Upper lobe of right lung (tissue), 1 donor: ENCODE measurements at places on chromosomes 16 and 17. TPM values are rescaled to one million over a fixed set of nuclear protein-coding genes. Genes with fewer than 3 reads are reported as not detected.

GRCh38 chr17:14826358-14826757 lies 438.8 kb downstream of the PMP22 start:
- no peak overlapping the region for H3K27ac ChIP-seq
- DNase-seq: no peak
- no peaks in the 10 kb centered on the region for H3K4me1 ChIP-seq
- no peak overlapping the region for H3K4me3 ChIP-seq

- peaks cover 34% of the 10 kb centered on the region for H3K4me1 ChIP-seq
- peak overlapping the region; percentile 82 for H3K4me3 ChIP-seq
- no peaks in the 10 kb centered on the region for H3K36me3 ChIP-seq
- DNase-seq: peak; percentile 78
- H3K27ac ChIP-seq: peak overlapping the region; percentile 75
Observed at GRCh38 chr16:50153596-50154419, 702 bp downstream of the TENT4B start.

DNA sequence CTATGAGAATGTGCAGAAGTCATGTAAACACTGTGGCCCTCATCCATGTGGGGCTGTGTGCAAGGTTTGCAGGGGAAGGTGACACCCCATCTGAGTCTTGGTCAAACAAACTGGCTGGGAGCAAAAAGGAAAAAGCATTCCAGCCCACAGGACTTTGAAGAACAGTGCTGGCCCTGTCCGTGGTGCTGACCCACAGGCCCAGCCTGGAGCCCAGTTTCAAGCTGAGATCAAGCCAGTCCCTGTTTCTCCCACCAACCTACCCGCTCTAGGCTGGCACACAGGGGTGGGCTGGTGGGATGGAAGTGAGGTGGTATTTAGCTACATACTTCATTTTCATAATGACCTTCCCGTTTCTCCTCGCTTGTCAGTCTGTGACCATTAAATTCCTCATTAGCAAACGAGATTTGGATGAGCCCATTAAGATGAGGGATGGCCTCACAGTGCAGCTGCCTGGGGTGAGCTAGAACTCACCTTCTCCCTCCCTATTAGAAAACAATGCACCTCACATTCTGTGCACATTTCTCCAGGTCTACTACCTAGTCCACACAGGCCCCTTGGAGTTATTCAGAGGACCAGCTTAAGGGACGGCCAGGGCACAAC lies 12.6 kb upstream of the RPL38 start:
- no peaks in the 10 kb centered on the region for H3K36me3 ChIP-seq
- peak; percentile 58 for DNase-seq
- H3K27ac ChIP-seq: no peak overlapping the region
- no peaks in the 10 kb centered on the region for H3K4me1 ChIP-seq

KRTAP9-4 gene
- total RNA-seq: not detected

DNA sequence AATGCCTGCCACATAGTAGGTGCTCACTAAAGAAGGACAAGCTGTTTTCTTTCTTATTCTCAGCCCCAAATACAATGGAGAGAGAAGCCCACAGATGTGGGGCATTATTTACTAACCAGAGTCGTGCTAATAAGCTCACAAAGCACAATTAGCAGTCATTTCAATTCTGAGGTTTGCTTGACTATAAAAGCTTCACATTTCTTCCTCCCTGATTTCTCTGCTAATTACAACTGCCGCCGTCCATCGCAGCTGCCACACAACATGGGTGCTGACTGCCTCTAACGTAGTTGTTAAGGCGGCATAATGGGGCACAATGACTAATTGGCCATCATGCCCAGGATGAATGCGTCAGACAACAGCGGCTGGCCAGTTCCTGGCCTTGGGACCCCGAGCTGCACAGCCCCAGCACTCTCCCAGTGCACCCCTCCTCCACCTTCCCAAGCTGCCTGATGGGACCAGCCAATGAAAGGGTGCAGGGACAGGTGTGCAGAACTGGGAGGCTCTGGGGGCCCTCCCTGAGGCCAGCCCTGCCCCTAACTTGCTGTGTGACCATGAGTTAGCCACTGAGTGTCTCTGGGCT lies 109.2 kb downstream of the CCT6B start:
- no peak overlapping the region for H3K27ac ChIP-seq
- H3K27me3 ChIP-seq: no peaks in the 10 kb centered on the region
- no peak overlapping the region for H3K4me3 ChIP-seq
- no peak for DNase-seq
- no peaks in the 10 kb centered on the region for H3K4me1 ChIP-seq

DNA sequence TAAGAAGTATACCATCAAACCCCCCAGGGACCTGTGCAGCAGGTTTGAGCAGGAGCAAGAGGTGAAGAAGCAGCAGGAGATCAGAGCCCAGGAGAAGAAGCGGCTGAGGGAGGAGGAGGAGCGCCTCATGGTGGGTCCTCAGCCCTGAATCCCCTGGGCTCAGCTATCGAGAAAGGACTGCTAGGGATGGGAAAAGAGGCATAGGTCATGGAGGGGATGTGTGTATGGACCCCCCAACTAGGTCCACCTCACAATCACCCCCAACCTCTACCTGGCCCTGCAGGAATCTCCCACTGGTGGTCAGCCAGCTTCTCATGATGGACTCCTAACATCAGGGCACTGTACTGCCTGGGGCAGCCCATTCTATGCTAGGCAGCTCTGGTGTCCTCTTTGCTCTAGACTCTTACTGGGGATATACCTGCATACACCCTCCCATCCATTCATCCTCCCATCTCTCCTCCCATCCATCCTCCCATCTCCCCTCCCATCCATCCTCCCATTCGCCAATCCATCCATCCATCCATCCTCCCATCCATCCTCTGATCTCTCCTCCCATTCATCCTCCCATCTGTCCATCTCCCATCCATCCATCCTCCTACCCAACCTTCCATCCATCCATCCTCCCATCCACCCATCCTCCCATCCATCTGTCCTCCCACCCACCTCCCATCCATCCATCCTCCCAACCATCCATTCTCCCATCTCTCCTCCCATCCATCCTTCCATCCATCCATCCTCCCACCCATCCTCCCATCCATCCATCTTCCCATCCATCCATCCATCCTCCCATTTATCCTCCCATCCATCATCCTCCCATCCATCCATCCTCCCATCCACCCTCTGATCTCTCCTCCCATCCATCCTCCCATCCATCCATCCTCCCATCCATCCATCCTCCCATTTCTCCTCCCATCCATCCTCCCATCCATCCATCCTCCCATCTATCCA lies 10.6 kb downstream of the DRC7 start:
- H3K27me3 ChIP-seq: no peaks in the 10 kb centered on the region
- H3K4me1 ChIP-seq: no peaks in the 10 kb centered on the region
- no peak overlapping the region for H3K4me3 ChIP-seq
- no peaks in the 10 kb centered on the region for H3K36me3 ChIP-seq
- no peak for DNase-seq
- no peak overlapping the region for H3K27ac ChIP-seq

- H3K4me1 ChIP-seq: no peaks in the 10 kb centered on the region
- H3K27ac ChIP-seq: no peak overlapping the region
- DNase-seq: no peak
- H3K36me3 ChIP-seq: no peaks in the 10 kb centered on the region
Observed at GRCh38 chr17:70230850-70231640, 61.7 kb downstream of the KCNJ2 start.

DNA sequence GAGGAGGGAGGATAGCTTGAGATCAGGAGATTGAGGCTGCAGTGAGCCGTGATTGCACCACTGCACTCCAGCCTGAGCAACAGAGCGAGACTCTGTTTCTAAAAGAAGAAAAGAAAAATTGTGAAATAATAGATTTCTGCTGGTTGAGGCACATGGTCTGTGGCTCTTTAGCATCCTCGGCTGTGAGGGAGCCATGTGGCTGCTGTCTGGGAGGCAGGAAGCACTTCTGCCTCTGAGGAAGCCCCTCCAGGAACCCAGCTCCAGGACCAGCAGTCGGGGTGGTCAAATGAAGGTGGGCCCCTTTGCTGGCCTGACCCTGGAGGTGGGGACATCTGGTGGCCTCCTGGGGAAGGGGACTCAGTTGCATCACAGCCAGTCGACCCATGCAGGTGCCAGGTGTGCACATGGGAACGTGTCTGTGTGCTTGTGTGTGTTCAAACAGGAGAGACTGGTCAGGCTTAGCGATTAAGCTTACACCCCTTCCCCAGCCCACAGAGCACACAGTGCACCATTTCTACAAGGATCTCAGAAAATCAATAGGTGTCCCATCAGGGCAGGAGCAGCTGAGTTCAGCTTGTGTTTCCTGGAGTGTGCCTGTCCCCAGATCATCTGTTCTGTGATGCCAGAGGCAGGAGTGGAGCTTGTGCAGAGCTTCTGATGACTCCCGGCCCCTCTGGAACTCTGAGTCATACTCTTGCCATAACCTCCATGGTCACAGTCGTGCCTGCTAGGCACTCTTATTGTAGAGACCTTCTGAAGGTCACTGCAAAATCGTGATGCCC lies 24.3 kb upstream of the MGAT5B start:
- no peaks in the 10 kb centered on the region for H3K36me3 ChIP-seq
- no peak overlapping the region for H3K4me3 ChIP-seq
- H3K27ac ChIP-seq: no peak overlapping the region
- DNase-seq: no peak

- no peak overlapping the region for H3K4me3 ChIP-seq
- H3K36me3 ChIP-seq: no peaks in the 10 kb centered on the region
- no peak for DNase-seq
Observed at GRCh38 chr17:15657868-15658267, 26.2 kb downstream of the TRIM16 start.

ARHGDIG gene
- total RNA-seq: 1.3 TPM

GRCh38 chr17:78290721-78291120 lies 59.3 kb downstream of the TMEM235 start:
- DNase-seq: no peak
- no peak overlapping the region for H3K27ac ChIP-seq
- H3K4me1 ChIP-seq: peaks cover 10% of the 10 kb centered on the region

DNA sequence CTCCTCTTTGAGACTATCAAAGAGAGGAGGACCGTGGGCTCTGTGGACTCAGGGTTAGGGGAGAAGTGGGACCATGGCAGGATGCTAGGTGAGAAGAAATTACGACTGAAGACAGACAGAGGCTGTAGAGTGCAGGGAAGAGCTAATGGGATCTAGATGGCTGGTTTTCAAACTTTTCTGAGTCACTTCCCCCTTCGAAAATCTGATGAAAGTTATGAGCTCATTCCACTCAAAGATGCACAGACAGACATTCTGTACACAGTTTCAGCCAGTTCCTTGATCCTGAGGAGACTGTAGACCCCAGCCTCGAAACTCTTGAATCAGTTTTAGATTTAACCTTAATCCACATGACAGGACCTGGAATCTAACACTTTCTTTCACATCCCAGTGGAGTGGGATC lies 40.7 kb downstream of the RGS9 start:
- no peak overlapping the region for H3K4me3 ChIP-seq
- peaks cover 5% of the 10 kb centered on the region for H3K4me1 ChIP-seq
- no peaks in the 10 kb centered on the region for H3K27me3 ChIP-seq
- H3K27ac ChIP-seq: no peak overlapping the region
- DNase-seq: no peak
- no peaks in the 10 kb centered on the region for H3K36me3 ChIP-seq

- H3K36me3 ChIP-seq: no peaks in the 10 kb centered on the region
- peak overlapping the region; percentile 62 for H3K4me3 ChIP-seq
- DNase-seq: no peak
- peak overlapping the region; percentile 81 for H3K27ac ChIP-seq
- H3K27me3 ChIP-seq: no peaks in the 10 kb centered on the region
Observed at GRCh38 chr17:77887110-77887463, 71.4 kb upstream of the TNRC6C start.

- H3K4me3 ChIP-seq: no peak overlapping the region
- H3K27me3 ChIP-seq: no peaks in the 10 kb centered on the region
- no peak overlapping the region for H3K27ac ChIP-seq
- DNase-seq: no peak
- peaks cover 7% of the 10 kb centered on the region for H3K4me1 ChIP-seq
Observed at GRCh38 chr17:16986391-16986790, 14.5 kb upstream of the TNFRSF13B start.

TP53TG3F gene
- not detected for total RNA-seq

PPL gene
- 78.1 TPM for total RNA-seq

GRCh38 chr17:75689441-75689873 lies 22.3 kb downstream of the SAP30BP start:
- H3K27me3 ChIP-seq: no peaks in the 10 kb centered on the region
- H3K4me1 ChIP-seq: peaks cover 70% of the 10 kb centered on the region
- DNase-seq: no peak
- H3K36me3 ChIP-seq: peaks cover 13% of the 10 kb centered on the region
- H3K27ac ChIP-seq: peak overlapping the region; percentile 74

- no peak overlapping the region for H3K4me3 ChIP-seq
- DNase-seq: no peak
- H3K36me3 ChIP-seq: peaks cover 9% of the 10 kb centered on the region
Observed at GRCh38 chr16:66522816-66523590, 26.9 kb downstream of the TK2 start.

MIF4GD gene
- 25.7 TPM for total RNA-seq

TEX14 gene
- 1.3 TPM for total RNA-seq

GRCh38 chr16:2829501-2830354 lies at the start of gene ZG16B:
Gene ZG16B (plus strand): TSS chr16:2830303. CDS start chr16:2830442, 139 bp downstream.
- peaks cover 6% of the 10 kb centered on the region for H3K4me1 ChIP-seq
- H3K27ac ChIP-seq: no peak within 1 kb of the TSS
- DNase-seq: peak; percentile 56
- H3K36me3 ChIP-seq: no peaks in the 10 kb centered on the region

DNA sequence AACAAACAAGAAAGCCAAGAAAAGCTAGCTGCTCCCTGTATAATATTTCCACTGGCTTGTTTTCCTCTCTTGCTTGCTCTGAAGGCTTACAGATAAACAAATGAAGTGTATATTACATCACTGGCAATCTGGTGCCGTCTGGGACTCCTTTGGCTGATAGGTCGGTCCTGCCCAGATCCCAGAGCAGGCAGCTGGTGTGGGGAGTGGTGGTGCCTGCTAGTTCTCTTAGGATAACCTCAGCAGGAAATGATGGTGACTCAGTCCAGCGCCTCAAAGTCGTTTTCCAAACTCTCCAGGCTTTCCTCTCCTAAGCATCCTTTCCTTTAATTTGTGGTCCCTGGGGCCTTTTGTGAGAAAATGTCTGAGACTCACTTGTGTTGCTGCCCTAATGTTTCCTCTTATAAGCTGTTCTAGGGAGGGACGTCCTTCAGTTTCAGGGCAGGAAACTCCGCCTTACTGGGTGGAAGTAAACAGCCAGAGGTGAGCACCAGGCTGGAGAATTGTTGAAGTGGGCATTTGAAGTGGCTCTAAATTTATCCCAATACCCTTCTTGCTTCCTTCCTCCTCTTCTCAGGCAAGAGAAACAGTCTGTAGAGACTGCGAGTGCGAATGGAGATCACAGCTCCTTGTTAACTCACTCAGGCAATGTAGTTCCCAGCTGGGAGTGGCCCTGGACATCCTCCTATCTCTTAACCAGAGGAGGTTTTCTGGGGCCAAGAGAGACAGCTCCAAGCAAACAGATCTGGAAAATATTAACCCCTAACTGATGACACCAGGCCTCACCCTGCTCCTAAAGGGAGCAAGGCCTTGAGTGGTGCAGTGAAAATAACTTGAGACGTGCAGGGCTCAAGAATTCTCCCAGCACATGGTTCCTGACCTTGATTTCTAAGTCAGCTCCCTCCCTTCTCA lies 34.9 kb downstream of the CD300LF start:
- H3K36me3 ChIP-seq: no peaks in the 10 kb centered on the region
- no peak for DNase-seq
- no peak overlapping the region for H3K4me3 ChIP-seq
- no peaks in the 10 kb centered on the region for H3K27me3 ChIP-seq
- peaks cover 13% of the 10 kb centered on the region for H3K4me1 ChIP-seq

CDIP1 gene
- total RNA-seq: 23.8 TPM

- no peak for DNase-seq
- peaks cover 36% of the 10 kb centered on the region for H3K4me1 ChIP-seq
- H3K27ac ChIP-seq: peak overlapping the region; percentile 86
- H3K27me3 ChIP-seq: no peaks in the 10 kb centered on the region
- peaks cover 40% of the 10 kb centered on the region for H3K36me3 ChIP-seq
- H3K4me3 ChIP-seq: peak overlapping the region; percentile 77
Observed at GRCh38 chr17:16439303-16439791, 24.0 kb downstream of the TRPV2 start.

DPEP3 gene
- total RNA-seq: not detected

UTP18 gene
- total RNA-seq: 30.0 TPM
